ENCODE measurements at places on chromosomes 12 and 14.

DNA sequence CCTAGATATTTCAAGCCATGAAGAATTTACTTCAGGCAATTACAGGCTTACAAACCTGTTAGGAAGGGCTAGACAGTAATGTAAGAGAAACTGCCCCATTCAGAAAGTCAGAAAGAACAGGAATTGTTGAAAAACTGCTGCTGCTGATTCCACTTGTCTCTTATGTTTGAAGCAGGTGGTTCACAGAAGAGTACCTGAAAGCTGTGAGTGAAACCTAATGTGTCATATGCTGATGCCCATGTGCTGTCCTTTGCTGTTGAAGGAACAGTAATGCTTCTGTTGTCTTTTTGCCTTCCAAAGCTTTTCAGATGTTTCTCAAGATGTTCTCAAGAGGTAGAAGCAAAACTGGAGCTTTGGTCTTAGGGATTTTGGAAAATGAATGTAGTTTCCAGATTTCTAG lies 39.0 kb downstream of the MNAT1 start:
- DNase-seq, result no peak

DNA sequence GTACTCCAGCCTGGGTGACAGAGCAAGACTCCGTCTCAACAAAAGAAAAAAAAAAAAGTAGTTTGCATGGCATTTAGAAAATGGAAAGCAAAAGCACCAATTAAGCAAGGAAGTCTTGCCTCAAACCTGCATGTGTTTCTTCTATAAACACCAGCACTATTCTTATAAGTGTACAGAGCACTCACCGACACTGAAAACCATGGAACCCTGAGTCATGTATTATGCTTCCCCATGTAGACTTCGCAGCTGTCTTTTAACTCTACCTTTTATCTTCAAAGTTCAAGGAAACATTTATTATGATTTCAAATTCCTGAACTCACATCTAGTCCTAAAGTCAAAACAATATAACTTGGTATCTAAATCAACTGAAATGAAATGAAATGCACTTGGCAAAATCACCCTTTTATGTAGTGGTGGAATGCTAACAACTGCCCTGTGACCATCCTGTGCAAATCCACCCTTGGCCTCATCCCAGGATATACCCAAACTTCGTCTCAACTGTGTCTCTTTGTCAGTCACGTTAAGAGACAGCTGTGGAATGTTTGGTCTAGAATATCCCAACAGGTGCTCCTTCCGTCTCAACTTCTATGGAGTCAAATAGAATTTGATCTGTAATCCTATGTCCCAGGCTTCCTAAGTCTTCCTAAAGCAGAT lies 4.8 kb downstream of the BCAT1 start:
- DNase-seq, result no peak

- DNase-seq, result no peak
Measured at GRCh38 chr12:95634622-95635621, 83.6 kb upstream of the USP44 start.

DNA sequence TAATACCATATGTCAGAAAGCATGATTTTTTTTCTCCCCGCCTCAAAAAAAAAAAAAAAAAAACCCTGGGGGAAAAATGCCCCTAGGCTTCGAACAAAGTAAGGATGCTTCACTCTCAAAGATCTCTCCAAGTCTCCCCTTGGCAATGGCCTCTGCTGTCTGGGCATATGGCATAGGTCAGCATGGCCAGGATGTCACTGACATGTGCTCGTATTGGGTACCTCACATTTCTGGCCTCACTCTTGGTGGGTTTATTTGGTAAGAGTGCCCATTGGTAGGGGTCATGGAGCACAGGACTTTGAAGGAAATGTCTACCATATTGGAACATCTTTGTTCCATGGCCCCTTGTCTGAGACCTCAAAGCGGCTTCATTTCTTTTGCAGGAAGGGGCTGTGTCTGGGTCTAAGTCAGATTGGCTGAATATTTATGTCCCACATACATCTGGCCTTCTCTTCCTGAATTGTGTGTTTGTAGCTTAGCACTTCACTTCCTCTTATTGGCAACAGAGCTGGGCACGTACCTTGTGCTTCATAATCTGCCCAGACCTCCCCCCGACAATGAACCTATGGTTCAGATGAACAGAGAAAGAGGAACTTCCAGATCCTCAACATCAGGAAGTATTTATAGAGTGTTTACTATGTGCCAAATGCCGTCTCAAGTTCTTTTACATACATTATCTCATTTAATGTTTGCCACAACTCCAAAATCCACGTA lies 36.3 kb upstream of the OAS1 start:
- no peak for DNase-seq

- no peak for DNase-seq
Measured at GRCh38 chr12:103882861-103883596, 42.0 kb upstream of the NT5DC3 start.

GRCh38 chr12:121138284-121138683 lies 5.6 kb downstream of the P2RX7 start:
- no peak for DNase-seq
